Activated CD8-positive, alpha-beta memory T cell treated with anti-CD3 and anti-CD28 coated beads, Interleukin-2, amount 50 U/mL, for 48 hours (primary cell): ENCODE measurements at places on chromosomes 4 and X.

GRCh38 chr4:111717921-111718320 lies 427.3 kb upstream of the FAM241A start:
- DNase-seq: no peak

DNA sequence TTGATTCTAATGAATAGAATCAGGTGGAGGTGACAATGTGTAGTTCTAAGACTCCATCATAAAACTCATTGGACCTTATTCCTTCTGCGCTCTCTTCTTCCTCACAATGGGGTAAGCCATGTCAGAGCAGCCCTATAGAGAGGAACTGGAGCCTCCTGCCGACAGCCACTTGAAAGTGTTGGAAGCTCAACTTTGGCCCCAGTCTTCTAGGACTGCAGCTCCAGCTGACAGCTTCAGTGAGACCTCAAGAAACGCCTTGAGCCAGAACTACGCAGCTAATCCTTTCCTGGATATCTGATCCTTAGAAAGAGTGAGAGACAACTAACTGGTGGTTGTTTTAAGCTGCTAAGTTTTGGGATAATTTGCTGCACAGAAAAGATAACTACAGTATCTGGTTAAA lies 22.1 kb upstream of the ADH7 start:
- DNase-seq: no peak

- DNase-seq: no peak
Observed at GRCh38 chr4:5755161-5755560, 44.2 kb downstream of the EVC start.

DNA sequence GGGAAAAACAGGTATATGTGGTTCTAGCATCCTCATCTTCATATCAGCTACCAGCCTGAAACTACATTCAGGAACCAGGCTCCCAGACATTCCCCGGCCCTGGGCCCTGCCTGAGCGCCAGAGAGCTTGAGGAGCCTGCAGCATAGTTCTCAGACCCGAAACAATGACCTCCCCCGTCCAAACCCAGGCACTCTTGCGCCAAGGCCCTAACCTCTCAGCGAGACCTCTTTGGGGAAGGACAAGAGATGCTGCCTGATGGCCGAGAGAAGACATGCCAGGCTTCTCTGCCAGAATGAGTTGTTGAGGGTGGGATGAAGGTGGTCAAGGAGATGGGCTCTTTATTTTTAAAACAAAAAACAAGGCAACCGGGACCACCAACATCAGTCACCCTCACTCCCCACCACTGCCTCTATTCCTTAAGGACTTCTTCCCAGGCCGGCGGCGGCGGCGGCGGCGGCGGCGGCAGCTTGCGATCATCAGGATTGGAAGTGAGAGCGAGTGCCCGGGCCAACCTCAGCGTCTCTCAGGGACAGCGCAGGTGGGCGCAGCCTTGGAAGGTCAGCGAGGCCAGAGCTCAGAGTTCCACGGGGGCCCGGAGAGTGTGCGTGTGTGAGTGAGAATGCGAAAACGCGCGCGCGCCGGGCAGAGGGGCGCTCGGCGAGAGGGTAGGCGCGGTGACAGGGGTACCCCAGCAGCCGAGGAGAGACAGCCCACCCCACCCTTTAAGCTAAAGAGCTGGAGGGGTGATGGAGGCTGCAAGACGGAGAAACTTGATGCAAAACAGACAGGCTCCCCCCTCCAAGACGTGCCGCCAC lies 601 bp downstream of the INPP4B start:
- DNase-seq: peak; percentile 59

- DNase-seq: no peak
Observed at GRCh38 chr4:24243641-24244040, 340.7 kb downstream of the DHX15 start.

GRCh38 chr4:173538909-173539445 lies 8.9 kb upstream of the HAND2 start:
- no peak for DNase-seq

- no peak for DNase-seq
Observed at GRCh38 chr4:14719053-14719452, 283.2 kb upstream of the CPEB2 start.

DNA sequence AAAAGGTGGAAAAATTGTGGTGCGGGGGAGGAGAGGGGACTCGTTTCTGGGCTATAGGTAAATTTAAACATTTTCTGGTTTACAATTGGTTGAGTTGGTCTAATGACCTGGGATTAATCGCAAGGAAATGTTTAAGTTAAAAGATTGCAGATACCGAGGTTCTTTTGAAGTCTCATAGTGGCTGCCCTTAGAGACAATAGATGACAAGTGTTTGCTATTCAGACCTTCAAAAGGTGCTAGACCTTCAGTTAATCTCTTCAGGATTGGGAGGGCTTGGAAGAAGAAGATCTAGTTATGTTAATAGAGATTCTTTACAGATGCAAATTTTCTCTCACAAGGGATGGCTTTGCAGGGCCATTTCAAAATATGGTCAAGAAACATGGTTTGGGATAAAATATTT lies 2286.1 kb upstream of the AGA start:
- no peak for DNase-seq

- no peak for DNase-seq
Observed at GRCh38 chr4:85823295-85823694, 348.3 kb downstream of the ARHGAP24 start.

- DNase-seq: no peak
Observed at GRCh38 chrX:132022198-132022966, 720 bp upstream of the STK26 start.

DNA sequence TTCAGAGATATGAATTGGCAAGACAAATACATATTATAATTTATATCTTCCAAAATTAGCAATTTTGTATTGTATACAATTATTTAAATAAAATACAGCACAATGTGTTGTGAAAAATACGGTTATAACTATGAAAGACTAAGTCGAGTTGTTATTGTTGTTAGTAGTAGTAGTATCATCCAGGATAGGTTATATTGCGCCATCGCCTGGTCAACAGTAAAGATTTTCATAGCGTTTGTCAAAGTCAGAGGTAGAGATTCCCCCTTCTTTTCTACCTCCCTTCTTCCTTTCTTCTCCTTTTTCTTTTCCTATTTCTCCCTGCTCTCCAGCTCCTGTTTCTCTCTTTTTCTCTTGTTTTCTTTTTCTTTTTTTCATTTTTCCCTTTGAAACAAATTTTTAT lies 499.1 kb upstream of the EPHA5 start:
- DNase-seq: no peak

DNA sequence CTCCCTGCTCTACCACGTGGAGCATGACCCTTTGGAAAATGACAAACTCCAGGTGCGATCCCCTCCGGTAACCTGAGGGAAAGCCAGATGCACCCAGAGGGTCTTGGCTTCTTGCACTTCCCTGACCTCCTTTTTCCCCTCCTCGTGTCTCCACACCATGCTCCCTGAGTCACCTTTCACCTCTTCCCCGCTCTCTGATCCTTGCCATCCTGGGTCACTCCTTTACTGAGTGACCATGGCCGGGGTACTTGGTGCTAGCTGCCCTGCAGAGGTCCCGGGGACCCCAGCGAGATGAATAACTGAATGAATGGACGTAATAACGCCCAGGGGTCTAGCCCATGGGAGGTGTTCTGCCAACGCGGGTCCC lies 401 bp upstream of the ZFP92 start:
- no peak for DNase-seq

- peak; percentile 81 for DNase-seq
Observed at GRCh38 chrX:53088136-53088974, 5.6 kb upstream of the KANTR start.

DNA sequence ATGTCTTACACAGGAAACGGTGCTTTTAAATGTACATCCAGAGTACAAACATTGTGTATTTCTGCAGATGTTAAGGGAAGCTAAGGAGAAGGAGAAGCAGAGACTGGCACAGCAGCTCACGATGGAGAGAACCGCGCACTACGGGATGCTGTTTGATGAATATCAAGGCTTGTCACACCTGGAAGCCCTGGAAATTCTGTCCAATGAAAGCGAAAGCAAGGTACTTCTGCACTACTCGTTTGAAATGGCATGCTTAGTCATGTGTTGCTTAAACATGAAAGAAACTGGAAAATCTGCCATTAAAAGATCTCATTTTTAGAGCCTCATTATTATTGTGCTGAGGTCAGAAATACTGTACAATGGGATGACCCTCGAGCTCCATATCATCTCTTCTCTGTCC lies 47.2 kb downstream of the FAM114A1 start:
- no peak for DNase-seq

DNA sequence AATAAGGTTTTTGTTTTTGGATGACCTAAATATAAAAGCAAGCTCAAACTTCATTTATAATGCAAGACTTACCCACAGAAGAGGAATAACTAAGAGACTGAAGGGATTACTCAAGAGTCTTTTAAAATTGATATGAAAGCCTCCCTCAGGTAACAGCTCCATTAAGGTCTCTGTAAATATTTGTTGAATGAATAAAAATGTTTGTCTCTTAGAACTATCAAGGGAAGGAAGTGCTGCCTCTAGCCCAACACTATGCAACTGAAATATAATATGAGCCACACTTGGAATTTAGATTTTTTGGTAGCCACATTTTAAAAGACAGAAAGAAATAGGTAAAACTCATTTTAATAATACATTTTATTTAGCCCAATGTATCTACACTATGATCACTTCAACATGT lies 127.8 kb downstream of the SH3RF1 start:
- DNase-seq: no peak

GRCh38 chr4:144970597-144970996 lies 127.4 kb downstream of the ANAPC10 start:
- no peak for DNase-seq

DNA sequence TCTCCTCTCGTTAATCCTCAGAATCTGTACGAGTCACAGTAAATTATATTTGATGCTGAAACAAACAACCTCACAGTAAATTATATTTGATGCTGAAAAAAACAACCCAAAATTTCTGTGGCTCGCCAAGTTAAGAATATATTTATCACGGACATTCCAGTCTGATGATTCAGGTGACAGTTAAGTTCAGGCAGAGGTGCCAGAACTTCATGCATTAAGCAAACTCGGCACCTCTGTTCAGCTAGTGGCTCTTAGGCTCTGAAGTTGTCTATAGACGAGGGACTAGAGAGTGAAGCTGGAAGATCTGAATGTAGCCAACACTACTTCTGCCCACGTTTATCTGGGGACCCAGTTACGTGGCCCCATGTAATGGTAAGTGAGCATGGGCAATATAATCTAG lies 132.2 kb upstream of the AGA start:
- DNase-seq: no peak

DNA sequence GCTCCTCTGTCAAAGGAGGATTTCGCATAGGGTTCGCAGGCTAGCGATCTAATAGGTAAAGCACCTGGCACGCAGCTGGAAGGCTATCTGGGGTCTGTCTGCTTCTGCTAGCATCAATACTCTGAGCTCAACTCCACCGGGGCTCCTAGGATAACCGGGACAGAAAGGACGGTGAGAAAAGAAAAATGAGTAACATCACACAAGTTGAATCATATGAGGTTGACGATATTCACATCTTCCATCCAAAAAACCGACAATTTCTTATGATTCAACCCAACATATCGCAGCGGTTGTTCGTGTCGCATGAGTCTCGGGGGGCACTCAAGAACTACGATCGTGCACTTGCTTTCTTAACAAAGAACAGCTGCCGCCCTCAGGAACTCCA lies 1.8 kb downstream of the PROM1 start:
- DNase-seq: no peak

- no peak for DNase-seq
Observed at GRCh38 chr4:109155084-109155483, 147.4 kb downstream of the COL25A1 start.

- DNase-seq: no peak
Observed at GRCh38 chr4:184854673-184855072, 28.9 kb upstream of the ACSL1 start.

DNA sequence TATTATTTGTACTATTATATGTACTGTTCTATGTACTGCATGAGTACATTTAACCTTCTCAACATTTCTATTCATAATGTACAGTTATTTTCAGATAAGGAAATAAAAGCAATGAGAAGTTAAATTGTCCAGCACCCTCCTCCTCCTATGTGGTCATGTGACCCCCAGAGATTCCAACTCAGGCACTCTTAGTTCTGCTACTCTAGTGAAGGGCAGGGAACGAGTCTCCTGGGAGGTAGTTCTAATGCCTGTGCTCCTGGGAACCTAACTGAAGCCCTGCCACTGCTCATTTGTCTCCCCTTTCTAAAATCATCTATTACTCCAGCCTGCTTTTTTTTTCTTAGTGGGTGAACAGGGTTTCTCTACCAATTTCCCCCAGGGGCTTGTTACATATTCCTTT lies 105.9 kb upstream of the GPRIN3 start:
- DNase-seq: no peak

DNA sequence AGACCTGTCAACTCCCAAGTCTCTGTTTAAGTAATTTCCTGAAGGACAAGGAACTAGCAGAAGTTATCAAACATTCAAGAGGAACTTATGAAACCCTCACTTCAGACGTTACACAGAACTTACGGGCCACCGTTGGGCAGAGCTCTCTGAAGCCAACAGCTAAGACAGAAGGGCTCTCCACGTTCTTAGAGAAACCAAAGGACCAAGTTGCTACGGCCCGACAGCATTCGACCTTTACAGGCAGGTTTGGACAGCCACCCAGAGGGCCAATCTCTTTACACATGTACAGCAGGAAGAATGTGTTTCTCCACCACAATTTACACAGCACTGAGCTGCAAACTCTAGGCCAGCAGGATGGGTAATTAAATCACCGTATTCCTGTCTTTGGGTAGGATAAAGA lies 705.1 kb upstream of the GRID2 start:
- no peak for DNase-seq

DNA sequence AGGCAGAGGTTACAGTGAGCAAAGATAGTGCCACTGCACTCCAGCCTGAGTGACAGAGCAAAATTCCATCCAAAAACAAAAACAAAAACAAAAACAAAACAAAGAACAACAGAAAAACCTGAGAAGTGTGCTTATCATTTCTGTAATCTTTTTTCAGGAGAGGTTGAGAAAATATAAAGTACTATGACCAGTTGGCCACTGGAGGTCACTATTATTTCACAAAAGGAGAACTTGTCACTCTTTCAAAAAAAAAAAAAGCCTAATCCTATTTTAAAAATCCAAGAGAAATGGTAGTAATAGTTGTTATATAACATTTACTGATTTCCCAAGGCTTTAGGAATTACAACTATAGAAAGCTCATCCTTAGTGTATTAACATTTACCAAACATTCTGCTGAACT lies 24.9 kb upstream of the RNF150 start:
- no peak for DNase-seq

- peak; percentile 82 for DNase-seq
Observed at GRCh38 chrX:153400146-153401132, 711 bp downstream of the PNMA6E start.

GRCh38 chr4:102734591-102735385 lies 26.0 kb downstream of the MANBA start:
- DNase-seq: no peak

- no peak for DNase-seq
Observed at GRCh38 chr4:30413915-30414314, 306.3 kb upstream of the PCDH7 start.

DNA sequence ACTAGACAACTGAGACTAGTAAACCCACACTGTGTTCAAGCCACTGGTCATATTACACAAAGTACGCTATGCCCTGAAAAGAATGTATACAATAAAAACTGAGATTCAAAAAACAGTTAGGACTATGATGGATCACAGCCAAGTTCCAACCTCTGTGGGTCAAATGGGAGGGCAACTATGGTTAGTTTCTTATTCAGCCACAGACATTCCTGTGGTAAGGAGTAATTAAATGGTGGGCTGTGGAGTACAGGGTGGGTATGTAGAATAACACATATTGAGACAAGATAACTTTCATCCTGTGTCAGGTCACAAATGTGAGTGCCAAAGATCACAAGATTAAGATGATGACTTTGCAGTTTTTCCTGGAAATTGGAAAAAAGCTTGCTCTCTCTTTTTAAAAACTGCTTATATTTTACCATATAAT lies 167.2 kb downstream of the NPNT start:
- DNase-seq: no peak
